Hematopoietic multipotent progenitor cell (in vitro differentiated cells): ENCODE measurements at places on chromosomes 5 and 9.

DNA sequence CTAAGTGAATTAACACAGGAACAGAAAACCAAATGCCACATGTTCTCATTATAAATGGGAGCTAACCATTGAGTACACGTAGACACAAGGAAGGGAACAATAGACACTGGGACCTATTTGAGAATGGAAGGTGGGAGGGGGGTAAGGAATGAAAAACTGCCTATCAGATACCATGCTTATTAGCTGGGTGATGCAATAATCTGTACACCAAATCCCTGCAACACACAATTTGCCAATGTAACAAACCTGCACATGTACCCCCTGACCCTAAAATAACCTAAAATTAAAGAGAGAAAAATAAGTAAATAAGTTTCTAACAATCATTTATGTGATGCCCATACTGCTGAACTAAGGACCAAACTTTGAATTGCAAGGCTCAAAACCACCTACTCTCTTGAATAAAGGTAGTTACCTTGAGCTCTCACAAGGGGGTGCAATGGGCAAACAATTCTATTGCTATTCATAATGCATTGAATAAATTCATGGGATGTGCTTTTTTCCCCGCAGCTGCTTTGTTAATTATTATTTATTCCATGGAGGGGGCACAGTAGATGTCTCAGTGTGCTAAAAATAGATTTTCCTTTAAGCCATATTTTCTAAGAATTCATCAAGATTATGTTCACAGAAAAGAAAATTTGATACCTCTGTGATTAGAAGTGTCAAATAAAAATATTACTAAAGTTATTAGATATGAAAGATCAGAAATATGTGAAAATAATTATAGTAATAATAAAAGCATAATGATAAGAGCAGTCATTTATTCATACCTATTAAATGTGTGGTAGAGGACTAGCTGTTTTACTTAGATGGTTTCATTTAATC, 76.2 kb upstream of the PTPN3 start:
- peak; percentile 81 for DNase-seq

GRCh38 chr9:89792189-89793123, 187.6 kb downstream of the GADD45G start:
- DNase-seq: no peak

DNA sequence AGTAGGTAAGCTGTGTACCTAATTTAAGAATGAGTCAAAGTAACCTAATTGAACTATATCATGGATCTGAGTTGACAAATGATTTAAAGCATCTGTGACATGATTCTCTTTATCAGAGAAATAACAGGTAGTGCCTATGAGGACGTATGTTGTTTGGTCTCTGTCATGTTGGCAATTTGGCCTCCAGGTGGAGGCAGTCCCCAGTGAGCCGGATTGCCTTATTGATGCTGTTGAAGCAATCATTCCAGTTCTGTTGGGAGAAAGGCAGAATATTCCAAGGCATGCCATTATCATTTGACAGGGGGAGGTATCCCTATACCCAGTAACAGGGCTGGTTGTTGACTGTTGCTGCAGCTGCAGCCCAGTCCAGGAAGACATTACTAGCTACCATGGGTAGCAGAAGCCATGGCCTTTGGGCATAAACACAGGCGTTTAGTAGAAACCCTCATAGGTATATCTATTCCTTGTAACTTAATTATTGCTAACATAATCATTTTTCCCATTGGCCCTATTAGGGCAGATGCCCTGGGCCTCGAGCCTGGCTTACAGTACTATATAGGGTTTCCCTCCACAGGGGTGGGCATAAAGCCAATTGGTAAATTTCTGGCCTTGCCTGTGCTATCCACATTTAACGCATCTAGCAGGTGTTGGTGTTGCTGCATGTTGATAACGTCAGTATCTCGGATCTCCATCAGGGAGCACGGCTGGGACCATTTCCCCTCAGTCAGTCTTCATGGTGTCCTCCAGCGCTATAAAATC, 12.2 kb upstream of the SLC22A4 start:
- DNase-seq: no peak

- DNase-seq: no peak
Measured at GRCh38 chr5:5650242-5650641, 227.8 kb downstream of the ICE1 start.

- DNase-seq: no peak
Measured at GRCh38 chr5:79259383-79259782, 23.5 kb downstream of the JMY start.

GRCh38 chr5:170307575-170308465, 10.2 kb upstream of the LCP2 start:
- DNase-seq: no peak

DNA sequence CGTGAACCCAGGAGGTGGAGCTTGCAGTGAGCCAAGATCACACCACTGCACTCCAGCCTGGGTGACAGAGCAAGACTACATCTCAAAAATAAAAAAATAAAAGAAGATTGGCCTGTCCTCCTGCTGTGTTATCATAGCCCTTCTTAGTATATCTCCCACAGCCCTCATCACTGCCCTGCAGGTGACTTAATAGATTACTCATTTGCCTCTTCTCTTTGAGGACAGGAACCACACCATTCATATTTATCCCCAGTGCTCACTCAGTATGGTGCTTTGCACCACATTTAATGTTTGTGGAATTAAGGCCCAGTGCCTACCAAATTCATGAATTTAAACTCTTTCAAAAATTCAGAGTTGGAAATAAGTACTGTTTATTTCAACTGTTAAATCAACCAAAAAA, 10.3 kb downstream of the IDNK start:
- DNase-seq: no peak

DNA sequence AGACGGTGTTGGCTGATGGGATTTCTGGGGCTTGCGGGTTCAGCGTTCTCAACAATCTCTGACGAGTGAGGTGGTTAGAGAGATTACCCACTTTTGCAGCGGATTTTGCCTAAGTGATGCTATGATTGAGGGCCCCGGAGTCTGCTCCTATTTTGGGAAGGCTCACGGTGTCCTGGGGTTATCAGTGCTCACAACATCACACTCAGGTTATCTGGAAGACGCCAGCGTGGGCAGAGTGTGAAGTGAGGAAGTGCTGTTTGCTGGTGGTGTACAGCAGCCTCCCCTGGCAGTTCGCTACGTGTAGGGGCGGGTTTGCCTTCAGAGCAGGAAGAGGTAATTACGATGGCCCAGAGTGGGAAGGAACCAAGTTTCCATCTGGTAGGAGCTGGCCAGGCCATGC, 341.2 kb upstream of the IRX2 start:
- DNase-seq: no peak
